ENCODE measurements at places on chromosomes 1 and 21.

- H3K4me1 ChIP-seq: peaks cover 11% of the 10 kb centered on the region
- no peak for DNase-seq
- H3K27me3 ChIP-seq: no peaks in the 10 kb centered on the region
Measured at GRCh38 chr1:4421986-4422385, 232.4 kb upstream of the AJAP1 start.

- H3K4me1 ChIP-seq: peaks cover 21% of the 10 kb centered on the region
- no peak overlapping the region for H3K27ac ChIP-seq
- H3K4me3 ChIP-seq: no peak overlapping the region
Measured at GRCh38 chr21:34801519-34802132, 132.8 kb downstream of the CLIC6 start.

GRCh38 chr21:43308815-43309283, 118.1 kb downstream of the SIK1 start:
- no peaks in the 10 kb centered on the region for H3K27me3 ChIP-seq
- H3K4me3 ChIP-seq: no peak overlapping the region
- no peaks in the 10 kb centered on the region for H3K36me3 ChIP-seq
- peaks cover 14% of the 10 kb centered on the region for H3K4me1 ChIP-seq
- DNase-seq: no peak

GRCh38 chr21:17435565-17436543, 77.0 kb upstream of the CXADR start:
- H3K27ac ChIP-seq: peak overlapping the region; percentile 45
- H3K36me3 ChIP-seq: no peaks in the 10 kb centered on the region
- DNase-seq: no peak

- peaks cover 26% of the 10 kb centered on the region for H3K4me1 ChIP-seq
- no peaks in the 10 kb centered on the region for H3K36me3 ChIP-seq
- H3K27ac ChIP-seq: peak overlapping the region; percentile 97
- H3K27me3 ChIP-seq: no peaks in the 10 kb centered on the region
Measured at GRCh38 chr1:15618077-15618654, 908 bp downstream of the DDI2 start.

DNA sequence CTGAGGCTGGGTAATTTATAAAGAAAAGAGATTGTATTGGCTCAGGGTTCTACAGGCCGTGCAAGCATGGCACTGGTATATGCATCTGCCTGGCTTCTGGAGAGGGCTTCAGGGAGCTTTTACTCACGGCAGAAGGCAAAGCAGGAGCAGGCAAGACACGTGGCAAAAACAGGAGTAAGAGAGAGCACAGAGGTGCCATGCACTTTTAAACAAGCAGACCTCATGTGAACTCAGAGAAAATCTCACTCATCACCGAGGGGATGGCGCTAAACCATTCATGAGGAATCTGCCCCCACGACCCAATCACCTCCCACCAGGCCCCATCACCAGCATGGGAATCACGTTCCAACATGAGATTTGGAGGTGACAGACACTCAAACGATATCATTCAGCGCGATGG, 400.7 kb upstream of the RUNX1 start:
- H3K27ac ChIP-seq: no peak overlapping the region
- no peak overlapping the region for H3K4me3 ChIP-seq
- peaks cover 5% of the 10 kb centered on the region for H3K27me3 ChIP-seq
- no peaks in the 10 kb centered on the region for H3K4me1 ChIP-seq

Data from type B pancreatic cell (in vitro differentiated cells).